ENCODE measurements at places on chromosomes 6 and 20.

DNA sequence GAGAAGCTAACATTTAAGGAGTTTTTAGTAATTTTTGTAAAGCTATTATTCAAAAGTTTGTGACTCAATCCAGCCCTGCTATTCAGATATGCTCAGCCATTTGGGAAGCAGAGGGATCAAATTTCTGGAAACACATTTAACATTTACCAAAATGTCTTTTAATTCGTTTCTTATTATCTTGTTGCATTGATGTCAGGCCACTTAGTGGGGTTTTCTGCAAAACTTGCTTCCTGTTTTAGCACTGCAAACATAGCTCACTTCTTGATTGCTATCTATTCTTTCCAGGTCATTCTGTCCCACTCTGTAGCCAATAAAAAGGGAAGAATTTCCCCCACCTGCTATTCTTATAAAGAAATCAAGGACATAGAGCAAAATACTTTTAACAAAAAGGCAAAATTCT is 176.9 kb upstream of the SUPT3H start:
- no peak for DNase-seq
- H3K4me1 ChIP-seq, result peaks cover 30% of the 10 kb centered on the region
- H3K27ac ChIP-seq, result peak overlapping the region; percentile 76
- H3K4me3 ChIP-seq, result no peak overlapping the region

- no peak overlapping the region for H3K4me3 ChIP-seq
- no peaks in the 10 kb centered on the region for H3K27me3 ChIP-seq
- no peak for DNase-seq
- H3K36me3 ChIP-seq, result no peaks in the 10 kb centered on the region
- H3K4me1 ChIP-seq, result peaks cover 33% of the 10 kb centered on the region
These were observed 43.6 kb downstream of the FGD2 start for GRCh38 chr6:37048851-37049757.

DNA sequence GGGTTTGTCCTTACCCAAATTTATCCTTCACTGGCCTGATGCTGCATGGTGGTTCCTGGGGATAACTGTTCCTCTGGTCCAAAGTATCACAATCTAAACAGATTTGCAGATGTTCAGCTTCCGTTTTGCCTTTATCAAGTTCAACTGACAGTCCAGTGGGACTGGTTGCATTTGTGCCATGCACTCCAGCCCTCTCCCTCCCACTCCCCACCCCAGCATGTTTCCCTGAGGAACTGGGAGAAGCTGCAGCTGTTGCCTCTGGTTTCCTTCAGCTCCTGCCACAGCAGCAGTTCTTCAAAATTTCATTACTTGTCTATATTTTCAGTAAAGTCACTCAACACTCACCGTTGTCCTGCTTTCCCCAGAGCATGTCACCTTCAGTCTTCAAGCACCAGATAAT is 39.5 kb upstream of the KIF16B start:
- H3K4me3 ChIP-seq, result no peak overlapping the region
- H3K36me3 ChIP-seq, result no peaks in the 10 kb centered on the region
- no peaks in the 10 kb centered on the region for H3K4me1 ChIP-seq
- H3K27ac ChIP-seq, result no peak overlapping the region
- DNase-seq, result no peak

- H3K4me1 ChIP-seq, result no peaks in the 10 kb centered on the region
- no peak overlapping the region for H3K4me3 ChIP-seq
- DNase-seq, result no peak
- no peaks in the 10 kb centered on the region for H3K36me3 ChIP-seq
These were observed 244.5 kb downstream of the TPBG start for GRCh38 chr6:82607998-82608725.
